ENCODE measurements at places on chromosomes 11 and 22.

- no peak for DNase-seq
Observed at GRCh38 chr22:28544431-28544868, 135.2 kb downstream of the TTC28 start.

DNA sequence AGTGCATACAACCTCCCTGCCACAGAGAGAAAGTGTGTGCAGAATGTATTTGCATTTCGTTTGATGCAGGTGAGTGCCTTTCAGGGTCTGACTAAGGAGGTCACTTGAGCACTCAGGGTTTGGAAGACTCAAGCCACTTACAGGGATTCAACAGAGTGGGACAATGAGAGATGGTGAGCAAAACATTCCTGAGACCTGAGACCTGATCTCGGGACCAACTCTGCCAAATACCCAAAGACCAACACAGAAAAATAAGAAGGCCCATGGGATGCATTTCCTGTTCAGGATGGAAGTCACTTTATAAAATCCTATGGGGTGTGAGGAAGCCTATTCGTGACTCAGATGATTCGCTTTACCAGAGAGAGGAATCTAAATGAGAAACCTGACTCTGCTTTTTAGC is 65.2 kb upstream of the LARGE1 start:
- DNase-seq: no peak

DNA sequence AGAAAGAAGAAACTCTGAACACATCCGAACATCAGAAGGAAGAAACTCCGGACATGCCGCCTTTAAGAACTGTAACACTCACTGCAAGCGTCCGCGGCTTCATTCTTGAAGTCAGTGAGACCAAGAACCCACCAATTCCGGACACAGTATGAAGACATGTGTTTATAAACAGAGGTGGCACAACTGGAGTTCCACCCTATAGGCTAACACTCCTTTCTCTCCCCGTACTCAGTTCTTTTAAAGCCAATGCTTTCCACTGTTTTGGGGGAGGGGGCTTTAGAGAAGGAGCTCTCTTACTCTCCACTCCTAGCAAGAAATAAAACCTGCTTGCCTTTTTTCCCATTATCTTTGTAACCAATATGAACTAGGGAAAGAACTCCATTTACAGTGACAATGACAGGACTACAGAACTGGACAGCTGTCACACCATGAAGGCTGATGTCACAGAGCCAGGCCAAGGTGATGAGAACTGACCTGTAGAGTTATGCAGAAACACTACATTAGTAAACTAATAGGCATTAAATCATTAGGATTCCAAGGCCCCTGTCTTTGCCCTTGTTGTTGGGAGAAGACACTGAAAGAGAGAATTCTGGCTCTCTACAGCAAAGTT is 733 bp downstream of the TRIM5 start:
- no peak for DNase-seq

DNA sequence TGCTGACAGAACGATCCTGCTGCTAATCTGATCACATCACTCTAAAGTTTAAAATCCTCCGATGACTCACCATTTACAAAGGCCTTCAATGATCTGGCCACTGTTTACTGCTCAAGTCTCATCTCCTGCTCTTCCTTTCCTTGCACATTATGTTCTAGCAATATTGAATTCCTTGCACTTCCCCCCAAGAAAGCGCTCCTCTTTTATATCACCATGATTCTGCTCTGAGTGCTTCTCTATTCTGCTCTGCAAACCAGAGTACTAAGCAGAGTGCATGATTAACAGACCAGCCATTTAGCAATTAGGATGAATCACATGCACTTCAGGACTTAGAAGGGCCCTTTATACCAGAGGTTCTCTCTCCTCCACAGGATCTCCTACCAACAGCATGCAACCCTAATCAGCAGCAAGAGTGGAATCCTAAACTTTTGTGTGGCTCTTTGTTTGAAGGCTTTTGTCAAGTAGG is 1122.8 kb upstream of the CCDC90B start:
- DNase-seq: no peak

DNA sequence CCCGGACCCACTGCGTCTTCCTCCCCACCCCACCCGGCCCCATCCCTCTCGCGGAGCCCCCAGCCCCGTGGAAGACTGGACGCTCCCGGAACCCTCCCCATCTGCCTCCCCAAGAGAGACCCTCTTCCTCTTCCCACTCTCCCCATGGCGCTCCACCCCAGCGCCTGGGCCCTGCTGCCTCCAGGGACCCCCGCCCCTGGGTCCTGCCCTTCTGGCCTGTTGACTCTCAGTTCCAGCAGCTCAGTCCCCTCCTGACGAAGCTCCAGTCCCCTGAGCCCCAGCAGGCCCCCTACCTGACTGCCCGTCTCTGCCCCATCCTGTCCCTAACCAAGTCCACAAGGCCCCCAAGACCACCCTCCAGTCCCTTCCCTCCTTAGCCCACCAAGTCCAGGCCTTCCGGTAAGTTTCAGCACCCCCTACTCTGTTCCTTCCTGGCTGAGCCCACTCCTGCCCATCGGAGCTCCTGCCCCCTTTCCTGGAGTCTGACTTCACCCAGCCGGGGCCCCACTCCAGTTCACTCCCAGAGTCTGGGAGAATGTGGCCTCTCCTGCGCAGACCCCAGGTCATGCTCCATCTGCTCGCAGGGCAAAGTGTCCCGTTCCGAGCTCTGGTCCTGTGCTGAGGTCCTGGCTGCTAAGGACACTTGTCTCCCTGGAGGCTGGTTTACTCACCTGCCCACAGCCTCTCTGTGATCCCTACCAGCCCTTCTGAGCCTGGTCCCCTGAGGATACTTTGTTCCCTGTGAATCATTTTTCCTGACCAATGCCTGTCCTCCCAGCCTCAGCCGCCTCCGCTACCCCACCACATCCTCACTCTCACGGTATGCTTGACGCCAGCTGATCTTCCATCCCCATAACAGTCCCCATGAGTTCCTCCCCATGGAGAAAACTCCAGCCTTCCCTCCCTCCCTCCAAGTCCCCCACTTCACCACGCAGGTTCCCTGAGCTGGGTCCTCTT is 722 bp downstream of the IFITM10 start:
- no peak for DNase-seq

GRCh38 chr11:45185228-45185729 is 38.8 kb downstream of the PRDM11 start:
- DNase-seq: no peak

- no peak for DNase-seq
Observed at GRCh38 chr11:76008474-76008873, 193.5 kb downstream of the UVRAG start.

DNA sequence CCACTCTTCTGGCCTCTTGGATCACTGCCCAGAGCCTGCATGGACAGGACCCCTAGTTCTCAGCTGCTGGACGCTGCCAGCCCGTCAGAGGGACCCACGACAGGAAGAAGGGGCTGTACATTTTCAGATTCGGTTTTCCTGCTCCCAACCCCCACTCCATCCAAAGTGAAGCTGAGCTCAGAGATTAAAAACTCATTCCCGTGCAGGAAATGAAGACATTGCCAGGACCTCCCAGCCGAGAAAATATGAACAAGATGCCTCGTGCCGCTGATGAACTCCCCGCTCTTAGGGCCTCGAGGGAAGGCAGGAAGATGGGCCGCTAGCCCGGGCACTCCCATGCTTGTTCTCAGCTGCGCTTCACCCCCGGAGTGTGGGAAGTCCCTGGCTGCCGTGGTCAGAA is 36.1 kb downstream of the RPUSD4 start:
- DNase-seq: no peak

DNA sequence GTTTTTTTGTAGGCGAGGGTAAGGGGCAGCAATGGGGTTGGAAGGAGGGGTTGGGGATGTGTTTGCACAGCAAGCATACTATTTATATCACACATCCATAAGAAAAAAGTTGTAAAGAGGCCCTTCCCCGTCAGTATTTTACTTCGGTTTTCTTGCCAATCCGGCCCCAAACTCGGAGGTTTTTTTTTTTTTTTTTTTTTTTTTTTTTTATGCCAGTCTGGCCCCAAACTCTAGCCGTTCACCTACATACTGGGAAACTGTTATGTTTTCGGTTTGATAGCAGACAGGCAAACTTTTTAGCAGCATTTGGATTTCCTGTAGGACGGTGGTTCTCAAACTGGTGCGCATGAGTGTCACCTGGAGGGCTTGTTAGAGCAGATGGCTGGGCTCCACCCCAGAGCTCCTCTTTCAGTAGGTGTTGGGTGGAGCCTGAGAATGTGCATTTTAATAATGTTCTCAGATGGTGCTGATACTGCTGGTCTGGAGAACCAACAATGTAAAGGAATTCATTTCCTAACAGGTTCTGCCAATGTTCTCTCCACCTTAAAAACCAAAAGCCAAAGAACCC is 76.5 kb upstream of the ZBED5 start:
- DNase-seq: no peak

DNA sequence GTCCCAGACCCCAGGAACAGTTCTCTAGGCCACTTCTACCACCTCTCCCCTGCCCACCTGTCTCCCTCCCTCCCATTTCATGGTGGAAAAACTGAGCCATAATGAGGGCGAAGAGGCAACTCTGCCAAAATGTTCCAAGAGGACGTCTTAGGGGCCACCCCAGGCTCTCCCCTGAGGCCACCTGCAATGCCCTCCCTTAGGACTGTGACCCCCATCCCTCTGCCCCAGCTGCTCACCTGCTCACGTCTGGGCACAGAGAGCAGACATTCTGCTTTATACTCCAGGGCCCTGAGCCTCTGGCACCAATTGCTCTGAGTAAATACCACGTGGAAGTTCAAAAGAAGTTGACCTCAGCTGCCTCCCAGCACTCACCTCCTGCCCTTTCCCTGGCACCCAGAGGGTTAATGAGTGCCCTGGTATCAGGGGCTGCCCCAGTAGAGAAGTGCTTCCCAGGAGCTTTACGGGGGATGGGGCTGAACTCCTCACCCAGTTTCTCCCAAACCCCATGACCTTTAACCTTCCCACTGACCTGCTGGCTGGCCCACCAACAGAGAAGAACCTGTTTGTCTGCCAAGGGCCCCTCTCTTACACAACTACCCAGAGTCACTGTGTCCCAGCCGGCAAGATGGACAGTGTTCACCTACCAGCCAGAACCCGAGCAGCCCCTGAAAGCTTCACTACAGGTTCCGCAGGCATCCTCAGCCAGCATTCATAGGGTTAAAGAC is 627 bp upstream of the APOA5 start:
- DNase-seq: no peak

DNA sequence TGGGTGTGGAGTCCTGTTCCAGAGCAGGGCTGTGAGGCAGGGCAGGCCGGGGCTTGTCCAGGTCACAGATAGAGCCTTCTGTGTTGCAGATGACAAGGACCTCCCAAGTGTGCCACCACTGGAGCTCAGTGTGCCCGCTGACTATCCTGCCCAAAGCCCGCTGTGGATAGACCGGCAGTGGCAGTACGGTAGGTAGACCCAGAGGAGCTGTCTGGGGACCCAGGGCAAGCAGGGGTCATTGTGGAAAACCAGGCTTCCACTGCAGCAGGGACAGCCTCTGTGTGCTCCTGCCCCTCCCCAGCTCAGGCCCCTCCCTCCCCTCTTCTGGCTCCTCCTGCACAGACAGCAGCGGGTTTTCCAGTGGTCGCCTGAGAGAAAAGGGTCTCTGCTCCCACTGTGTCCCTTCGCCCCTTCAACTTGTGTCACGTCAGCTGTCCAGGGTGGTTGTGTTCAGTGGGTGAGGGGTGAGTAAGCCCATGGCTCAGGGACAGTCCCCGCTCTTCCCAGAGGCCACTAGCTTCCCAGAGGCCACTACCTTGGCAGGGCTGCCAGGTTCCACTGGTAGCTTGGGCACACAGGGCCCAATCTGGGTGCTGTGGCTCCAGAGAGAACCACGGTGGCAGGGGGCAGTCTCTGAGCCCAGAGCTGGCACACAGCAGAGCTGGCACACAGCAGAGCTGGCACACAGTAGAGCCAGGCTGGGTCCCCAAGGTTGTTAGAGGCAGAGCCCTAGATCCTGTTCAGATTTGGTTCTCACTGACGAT is 78.4 kb downstream of the MED15 start:
- no peak for DNase-seq

DNA sequence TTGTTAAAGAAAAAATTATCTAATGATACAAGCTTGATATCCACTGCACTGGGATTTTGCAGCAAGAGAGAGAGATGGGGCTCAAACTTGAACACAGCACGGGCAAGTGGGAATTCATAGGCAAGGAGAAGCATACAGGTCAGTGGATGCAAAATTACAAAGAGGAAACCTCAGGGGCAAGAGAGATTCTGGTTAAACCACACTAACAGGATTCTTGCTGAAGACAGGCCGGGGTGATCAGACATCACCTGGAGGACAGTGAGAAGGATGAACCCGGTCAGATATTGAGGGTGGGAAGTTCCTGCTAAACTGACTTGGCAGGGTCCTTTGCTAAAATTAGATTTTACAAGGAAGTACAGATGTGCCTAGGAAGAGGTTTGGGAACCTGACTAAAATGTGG is 2.5 kb upstream of the PLAAT4 start:
- DNase-seq: no peak

DNA sequence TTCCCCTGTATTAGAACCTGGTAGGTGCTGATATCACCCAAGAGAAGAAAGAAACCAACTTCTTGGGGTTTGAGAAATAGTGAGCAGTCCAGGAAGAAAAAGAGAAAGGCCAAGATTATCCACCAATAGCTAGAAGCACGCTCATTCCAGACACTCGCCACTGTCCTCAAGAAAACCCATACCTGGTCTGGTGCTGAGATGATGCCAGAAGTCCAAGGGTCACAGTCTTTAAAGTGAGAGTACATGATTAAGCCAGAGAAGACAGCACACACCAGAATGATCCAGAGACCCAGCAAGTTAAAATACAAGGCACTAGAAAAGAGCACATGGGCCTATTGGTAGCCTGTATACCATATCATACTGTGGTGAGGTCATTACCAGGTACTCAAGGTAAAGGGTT is 23.6 kb downstream of the SLC5A12 start:
- no peak for DNase-seq

GRCh38 chr11:118415062-118415738 is 13.8 kb downstream of the ATP5MG start:
- DNase-seq: no peak

DNA sequence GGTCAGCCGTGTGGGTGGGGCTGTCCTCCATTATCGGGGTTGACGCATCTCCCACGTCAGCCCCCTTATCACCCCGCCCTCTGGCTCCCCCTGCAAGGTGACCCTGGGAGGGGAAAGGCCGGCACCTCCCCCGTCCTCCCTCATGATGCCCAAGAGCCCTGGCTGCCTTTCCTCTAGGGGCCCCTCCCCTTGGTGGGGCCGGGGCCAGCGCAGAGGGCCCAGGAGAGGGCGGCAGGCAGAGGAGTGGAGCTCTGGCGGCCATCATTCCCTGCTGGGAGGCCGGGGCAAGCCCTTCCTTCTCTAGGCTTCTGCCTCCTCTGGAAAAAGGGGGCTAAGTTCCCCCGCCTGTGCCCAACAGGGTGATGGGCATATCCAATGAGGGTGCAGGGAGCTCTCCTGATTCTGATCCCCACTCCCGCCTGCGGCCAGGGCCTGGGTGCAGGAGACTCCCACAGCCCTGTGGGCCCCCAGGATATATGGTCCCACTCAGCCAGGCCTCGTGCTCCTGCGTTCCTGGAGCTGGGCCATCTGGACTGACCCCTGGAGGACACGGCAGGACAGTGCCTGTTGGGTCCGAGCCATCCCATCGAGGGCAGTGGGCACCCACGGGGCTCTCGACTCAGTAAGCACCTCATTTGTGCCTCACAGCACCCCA is 12.3 kb downstream of the MYRF start:
- DNase-seq: no peak
